ENCODE measurements at places on chromosomes 4 and X. TPM values are rescaled to one million over a fixed set of nuclear protein-coding genes. Genes with fewer than 3 reads are reported as not detected.

- H3K27ac ChIP-seq = no peak overlapping the region
- H3K27me3 ChIP-seq = no peaks in the 10 kb centered on the region
- H3K4me1 ChIP-seq = peaks cover 19% of the 10 kb centered on the region
- H3K36me3 ChIP-seq = peaks cover 34% of the 10 kb centered on the region
- no peak overlapping the region for H3K4me3 ChIP-seq
- no peak for DNase-seq
These were observed 7.0 kb downstream of the SH3BGRL start for GRCh38 chrX:81208916-81209315.

- no peak for DNase-seq
- no peaks in the 10 kb centered on the region for H3K27me3 ChIP-seq
- no peak overlapping the region for H3K4me3 ChIP-seq
- H3K4me1 ChIP-seq = no peaks in the 10 kb centered on the region
- no peaks in the 10 kb centered on the region for H3K36me3 ChIP-seq
These were observed 98.2 kb upstream of the PGRMC2 start for GRCh38 chr4:128385683-128386304.

Gene HEPH
- total RNA-seq = not detected

Gene SLC25A6
- 255 TPM for total RNA-seq

DNA sequence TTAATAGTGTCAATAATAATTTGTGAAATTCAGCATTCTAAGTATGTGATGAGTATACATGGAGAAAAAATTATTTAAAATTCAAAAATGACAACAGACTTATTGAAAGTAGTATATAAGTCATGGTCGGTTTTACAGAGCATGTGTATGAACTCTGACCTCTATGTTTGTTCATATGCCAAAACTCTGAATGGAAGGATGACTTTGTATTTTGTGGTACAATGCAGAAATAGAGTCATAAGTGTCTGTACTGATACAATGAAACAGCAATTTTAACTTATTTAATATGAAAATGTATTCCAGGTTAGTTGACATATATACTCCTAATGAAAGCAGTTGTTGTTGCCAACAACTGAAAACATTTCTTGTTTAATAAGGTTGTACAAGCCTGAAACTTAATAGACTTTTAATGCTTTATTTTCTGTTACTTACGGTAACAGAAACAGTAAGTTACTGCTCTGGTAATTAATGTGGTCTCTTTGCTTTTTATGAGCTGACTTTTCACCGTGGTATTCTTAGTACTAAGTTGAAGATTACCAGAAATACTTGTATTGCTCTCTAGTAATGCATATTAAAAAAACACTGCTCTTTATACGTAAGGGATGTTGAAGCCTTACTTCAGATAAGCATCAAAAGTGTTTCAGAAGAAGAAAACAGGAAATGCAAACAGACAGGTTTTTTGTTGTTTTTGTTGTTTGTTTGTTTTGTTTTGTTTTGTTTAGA is 1.9 kb downstream of the UBE2K start:
- no peaks in the 10 kb centered on the region for H3K27me3 ChIP-seq
- peak overlapping the region; percentile 92 for H3K4me3 ChIP-seq

Gene FTHL17
- not detected for total RNA-seq
